T47D (cell line): ENCODE measurements at places on chromosomes 5 and 9.
A peak's percentile ranks its signal among the peaks of the same experiment; 100 is the strongest.

DNA sequence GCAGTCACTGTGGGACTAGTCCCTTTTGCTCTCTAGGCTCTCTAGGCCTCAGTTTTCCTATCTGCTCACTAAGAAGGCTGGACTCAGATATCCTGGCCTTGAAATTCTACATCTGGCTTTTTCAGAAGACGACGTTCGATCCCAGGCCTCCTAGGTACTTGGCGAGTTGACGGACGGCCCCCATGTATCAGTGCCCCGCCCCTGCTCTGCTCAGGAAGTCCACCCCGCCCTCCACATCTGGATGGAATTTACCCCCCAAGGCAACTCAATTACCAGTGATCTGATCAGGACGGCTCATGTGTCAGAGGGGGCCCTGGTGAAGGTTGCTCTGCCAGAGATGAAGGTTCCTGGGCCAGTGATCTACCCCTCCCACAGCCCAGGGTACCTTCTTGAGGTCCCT, 44.1 kb upstream of the SYNPO start:
- DNase-seq = no peak

GRCh38 chr5:176590035-176590717, 19.8 kb downstream of the GPRIN1 start:
- no peak for DNase-seq

- no peak for DNase-seq
These were observed 696.2 kb upstream of the COX7C start for GRCh38 chr5:85921590-85921989.

- DNase-seq = no peak
These were observed 84.7 kb downstream of the CFAP95 start for GRCh38 chr9:69905286-69905685.

DNA sequence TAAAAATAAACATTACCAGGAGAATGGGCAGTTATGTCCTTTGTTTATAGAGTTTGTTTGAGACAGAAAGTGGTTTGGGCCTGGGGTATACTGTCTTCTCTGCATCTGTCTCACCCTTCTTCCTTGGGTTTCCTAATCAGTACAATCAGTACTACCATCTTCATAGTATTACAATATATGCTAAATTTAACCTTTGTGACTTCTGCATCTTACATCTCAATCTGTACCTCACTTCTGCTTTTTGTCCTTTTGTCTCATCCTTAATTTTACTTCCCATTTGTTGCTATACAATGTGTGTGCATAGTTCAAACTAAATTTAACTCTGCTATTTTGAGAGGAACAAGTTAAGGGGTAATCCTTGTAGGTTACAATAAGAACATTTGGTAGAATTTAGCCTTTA, 19.6 kb downstream of the FBXO38 start:
- DNase-seq = no peak

DNA sequence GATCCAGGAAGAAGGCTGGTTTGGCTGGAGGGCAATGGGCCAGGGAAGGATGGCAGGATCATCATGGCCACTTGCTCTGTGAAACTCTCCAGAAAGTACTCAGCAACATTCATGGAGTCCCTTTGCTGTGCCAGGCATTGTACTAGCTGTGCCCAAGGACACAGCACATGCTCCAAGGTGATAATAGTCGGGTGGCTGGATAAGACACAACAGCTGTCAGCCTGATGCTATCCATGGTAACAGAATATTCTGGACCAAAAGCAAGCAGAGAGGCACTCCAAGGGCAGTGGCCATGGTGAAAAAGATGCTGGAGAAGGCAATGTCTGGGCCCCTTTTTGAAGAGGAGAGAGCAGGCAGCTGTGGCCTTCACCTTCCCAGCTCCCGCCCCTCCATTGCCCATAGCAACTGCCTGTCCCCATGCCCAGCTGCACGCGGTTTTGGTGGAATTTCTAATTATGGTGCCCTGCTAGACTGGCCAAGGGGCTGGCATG, 113.8 kb upstream of the CPEB4 start:
- DNase-seq = no peak

GRCh38 chr9:14932231-14932630, 22.0 kb upstream of the FREM1 start:
- DNase-seq = no peak

- DNase-seq = no peak
These were observed 359.3 kb downstream of the SH3GL2 start for GRCh38 chr9:17938035-17938655.

DNA sequence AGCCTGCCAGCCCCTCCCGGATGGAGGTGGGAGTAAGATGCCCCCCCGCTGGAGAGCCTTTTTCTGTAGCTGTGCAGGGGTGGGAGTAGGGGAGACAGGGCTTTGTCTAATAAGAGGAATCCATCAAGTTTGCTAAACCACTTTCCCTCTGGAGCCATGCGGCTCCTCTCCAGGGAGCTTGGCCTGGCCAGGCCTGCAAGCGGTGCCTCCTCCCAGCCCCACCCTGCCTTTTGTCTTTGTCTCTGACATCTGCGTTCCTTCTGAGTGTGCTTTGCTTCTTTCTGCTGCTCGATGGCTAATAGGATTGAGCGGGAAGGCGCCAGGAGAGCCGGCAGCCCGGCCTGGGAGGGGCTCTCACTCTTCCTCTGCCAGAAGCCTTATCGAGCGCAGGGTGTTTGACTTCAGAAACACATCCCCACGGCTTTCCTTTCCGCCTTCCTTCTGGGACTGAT, 26.7 kb upstream of the FCN1 start:
- DNase-seq = no peak

DNA sequence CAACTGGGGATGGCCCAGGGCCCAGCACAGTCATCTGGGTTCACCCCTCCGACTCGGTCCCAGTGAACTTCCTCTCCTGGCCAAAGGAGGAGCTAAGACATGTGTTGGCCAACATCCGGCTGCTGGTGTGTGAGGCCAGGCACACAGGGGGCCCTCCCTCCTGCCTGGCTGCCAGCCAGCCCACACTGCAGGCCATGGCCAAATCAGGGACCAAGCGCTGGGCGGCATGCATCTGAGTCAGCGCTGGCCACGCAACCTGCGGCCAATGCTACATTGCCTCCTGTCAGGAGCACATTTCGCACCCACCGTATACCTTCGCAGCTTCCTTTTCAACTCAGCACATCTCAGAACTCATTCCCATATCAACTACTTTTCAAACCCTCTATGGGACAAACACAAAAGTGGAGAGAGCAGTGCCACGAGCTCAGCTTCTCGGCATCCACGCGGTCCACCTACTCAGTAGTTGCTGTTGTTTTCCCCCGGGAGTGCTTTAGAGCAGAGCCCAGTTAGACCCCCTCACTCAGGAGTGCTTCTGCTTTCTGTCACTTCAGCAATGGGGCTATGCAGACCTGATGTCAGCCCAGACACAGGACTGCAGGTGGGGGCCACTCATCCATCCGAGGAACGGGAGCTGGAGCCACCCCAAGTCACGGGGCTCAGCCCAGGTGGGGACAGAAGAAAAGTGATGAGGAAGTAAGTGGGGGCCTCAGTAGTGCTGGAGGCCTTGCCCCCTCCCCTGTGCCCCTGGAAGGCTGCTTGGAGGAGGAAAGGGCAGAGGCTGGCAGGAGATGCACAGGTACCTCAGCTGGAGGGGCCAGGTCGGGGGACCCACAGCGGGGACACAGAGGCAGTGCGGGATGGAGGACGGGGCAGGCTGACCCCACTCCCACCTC, 13.9 kb downstream of the NINJ1 start:
- no peak for DNase-seq

- no peak for DNase-seq
These were observed 530 bp downstream of the RAPGEF1 start for GRCh38 chr9:131739133-131739958.

DNA sequence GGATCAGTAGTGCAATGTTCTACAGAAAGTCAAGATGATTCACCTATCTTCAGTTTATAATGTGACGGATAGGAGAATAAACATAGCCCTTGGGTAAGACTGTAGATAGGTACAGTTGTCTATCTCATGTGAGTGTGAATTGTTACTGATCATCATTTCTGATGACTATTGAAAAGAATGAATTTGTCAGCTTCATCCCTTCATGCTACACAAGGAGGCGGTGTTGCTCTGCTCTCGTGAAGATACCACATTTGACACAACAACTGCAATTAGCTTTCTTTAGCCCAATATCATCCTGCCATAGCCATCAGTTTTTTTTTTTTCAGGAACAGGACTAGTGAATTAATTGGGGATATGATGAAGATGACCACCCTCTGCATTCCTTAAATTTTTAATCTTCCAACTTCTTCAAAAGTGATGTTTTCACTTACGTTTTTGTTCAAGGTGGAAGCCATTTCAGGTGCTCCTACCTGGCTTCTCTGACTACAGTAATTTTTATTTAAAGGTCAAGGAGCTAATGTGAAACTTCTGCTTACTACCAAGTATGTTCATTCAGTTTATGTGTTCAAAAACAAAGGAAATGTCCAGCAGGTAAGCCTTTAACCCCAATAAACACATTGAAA, 152.9 kb upstream of the MOCS2 start:
- no peak for DNase-seq

DNA sequence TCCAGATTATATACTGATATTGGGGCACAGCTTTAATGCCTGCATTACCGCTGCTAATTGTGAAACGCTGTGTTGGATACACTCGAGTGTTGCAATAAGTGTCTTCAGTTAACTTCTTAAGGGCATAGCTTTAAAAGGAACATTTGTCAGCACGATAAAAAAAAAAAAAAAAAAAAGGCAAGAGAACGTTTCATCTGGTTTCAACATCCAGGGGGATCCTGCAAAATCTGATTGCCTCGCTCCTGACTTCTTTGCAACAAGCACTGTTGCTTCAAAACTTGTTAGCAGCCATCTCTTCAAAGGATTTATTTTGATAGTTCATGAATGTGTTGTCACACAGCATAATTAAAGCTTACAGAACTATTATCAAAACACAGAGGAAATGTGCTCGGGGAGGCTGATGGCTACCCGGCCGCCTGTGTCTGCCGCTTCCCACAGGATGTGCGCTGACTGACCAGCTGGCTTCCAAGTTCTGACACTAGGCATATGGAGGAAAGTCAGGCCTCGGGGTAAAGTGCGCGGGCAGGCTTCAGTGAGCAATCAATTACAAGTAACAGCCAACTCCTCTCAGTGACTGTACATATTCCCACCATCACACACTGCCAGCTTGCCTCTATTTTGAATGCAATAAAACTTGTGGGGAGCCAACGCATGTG, 77.7 kb downstream of the EBF1 start:
- DNase-seq = no peak

DNA sequence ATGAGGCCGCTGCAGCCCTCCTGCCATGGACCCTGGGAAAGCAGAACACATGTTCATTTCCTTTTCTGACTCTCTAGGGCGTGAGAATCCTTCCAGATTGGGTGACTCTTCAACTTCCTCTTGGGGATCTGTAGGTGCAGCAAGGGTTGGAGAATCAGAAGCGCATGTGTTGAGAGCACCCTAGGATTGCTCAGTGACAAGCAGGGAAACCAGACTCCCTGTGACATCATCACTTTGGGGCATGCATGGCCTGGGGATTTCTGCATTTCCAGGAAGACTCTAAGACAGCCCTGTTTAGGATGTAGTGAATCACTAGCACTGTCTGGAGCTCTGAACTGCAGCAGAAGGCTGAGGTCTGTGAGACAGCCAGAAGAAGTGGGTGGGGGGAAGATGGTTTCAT, 15.1 kb upstream of the LCP2 start:
- no peak for DNase-seq

- DNase-seq = peak; percentile 55
These were observed 55.1 kb downstream of the KIAA1958 start for GRCh38 chr9:112541685-112542084.

- no peak for DNase-seq
These were observed 49.0 kb downstream of the STOM start for GRCh38 chr9:121321016-121321503.

DNA sequence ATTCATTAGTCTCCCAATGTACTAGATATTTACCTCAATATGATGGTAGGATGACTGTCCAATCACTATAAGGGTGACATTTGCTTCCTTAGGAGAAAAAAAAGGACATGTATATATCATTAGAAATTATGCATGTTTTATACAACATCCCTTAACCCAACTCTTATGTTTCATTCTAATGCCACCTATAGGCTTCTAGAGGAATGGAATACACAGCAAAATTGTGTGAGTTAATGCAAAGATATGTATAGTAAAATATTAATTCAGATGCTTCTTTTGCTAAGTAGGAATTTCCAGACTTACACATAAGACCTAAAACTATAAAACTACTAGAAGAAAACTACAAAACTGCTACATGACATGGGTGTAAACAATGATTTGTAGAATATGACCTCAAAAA, 3.5 kb downstream of the PRXL2C start:
- DNase-seq = no peak

- no peak for DNase-seq
These were observed 263.5 kb downstream of the CWC27 start for GRCh38 chr5:65032250-65032649.

DNA sequence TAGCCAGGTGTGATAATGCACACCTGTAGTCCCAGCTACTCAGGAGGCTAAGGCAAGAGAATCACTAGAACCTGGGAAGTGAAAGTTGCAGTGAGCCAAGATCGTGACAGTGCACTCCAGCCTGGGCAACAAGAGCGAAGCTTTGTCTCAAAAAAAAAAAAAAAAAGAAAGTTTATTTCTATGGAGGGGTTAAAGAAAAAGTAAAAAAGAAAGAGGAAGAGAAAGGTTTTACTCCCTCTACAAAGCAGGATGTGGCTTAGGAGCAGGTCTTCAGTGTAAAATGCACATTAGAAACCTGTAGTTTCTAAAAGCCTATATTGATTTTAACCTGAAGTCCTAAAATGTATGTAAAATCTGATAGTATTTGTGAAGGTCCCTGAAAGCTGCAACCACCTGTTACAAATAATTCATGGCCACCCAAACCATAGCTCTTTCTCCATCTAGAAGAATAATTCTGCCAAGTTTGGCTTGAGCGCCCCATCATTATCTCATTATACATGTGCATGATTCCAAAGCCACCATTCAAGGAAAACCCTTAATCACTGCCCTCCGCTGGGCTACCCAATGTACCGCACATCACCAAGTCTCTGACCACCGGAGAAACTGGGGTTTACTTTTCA, 3.4 kb downstream of the FNBP1 start:
- no peak for DNase-seq
